Uterus (tissue), 4 donors: ENCODE measurements at places on chromosomes 1 and 21. TPM values are rescaled to one million over a fixed set of nuclear protein-coding genes. Genes with fewer than 3 reads are reported as not detected.

DNA sequence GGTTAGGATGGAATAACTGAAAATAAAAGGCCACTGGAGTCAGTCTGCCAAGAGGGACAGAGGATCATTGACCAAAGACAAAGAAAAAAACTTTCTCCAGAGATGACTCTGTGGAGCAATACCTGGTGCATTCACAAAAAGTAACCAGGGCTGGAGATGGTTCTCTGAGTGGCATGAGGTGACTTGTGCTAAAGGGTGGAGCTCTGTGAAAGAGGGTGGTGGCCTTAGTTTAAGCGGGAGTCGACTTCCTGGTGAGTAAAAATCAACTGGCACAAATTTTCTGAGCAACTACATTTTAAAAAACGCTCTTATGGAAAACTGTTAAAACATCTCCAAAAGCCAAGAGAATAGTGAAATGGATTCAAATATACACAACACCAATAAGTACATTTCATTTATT, 10.0 kb downstream of the NHLH2 start:
- DNase-seq: no peak
- H3K36me3 ChIP-seq: no peaks in the 10 kb centered on the region
- H3K4me1 ChIP-seq: no peaks in the 10 kb centered on the region
- H3K27ac ChIP-seq: no peak overlapping the region
- H3K27me3 ChIP-seq: peaks cover 3% of the 10 kb centered on the region

- H3K27me3 ChIP-seq: no peaks in the 10 kb centered on the region
- H3K4me3 ChIP-seq: peak overlapping the region; percentile 1
- peaks cover 20% of the 10 kb centered on the region for H3K4me1 ChIP-seq
- H3K27ac ChIP-seq: peak overlapping the region; percentile 90
- DNase-seq: no peak
Observed at GRCh38 chr1:39270368-39270767, 65.9 kb downstream of the MACF1 start.

DNA sequence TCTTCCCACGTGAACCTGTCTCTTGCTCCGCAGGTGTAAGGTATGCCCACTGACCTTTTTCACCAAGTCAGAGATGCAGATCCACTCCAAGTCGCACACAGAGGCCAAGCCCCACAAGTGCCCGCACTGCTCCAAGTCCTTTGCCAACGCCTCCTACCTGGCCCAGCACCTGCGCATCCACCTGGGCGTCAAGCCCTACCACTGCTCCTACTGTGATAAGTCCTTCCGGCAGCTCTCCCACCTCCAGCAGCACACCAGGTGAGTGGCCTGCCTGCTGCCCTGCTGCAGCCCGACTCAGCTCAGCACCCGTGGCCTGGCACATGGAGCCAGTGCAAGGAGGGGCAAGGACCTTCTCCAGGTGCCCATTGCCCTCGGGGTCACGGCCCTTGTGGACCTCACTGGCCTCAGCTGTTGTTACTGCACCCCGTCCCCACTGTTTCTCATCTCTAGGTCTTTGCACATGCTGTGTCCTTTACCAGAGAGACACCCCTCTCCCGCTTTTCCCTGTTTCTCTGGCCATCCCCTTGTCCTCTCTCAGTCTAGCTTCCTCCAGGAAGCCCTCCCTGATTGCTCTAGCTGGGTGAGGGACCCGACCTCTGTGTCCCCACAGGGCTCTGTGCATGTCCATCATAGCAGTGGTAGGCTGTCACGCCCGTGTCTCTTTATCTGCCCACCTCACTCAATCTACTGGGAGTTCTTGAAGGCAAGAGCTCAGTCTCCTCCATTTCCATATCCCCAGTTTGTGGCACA, 25.4 kb downstream of the ZNF362 start:
- no peak overlapping the region for H3K27ac ChIP-seq
- no peaks in the 10 kb centered on the region for H3K36me3 ChIP-seq

DNA sequence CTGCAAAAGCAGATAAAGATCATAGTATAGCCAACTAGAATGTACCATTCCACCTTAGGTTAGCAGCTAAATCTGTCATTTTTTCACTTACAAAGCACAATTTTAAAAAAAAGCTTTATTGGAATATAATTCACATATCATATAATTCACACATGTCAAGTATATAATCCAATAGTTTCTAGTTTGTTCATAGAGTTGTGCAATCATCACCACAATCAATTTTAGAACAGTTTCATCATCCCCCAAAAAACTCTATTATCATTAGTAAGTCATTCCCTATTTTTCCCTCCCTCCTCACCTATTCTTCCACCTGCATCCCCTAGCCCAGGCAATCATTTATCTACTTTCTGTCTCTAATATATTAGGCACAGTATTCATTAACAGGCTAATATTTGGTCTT, 32.0 kb upstream of the INSL5 start:
- H3K4me1 ChIP-seq: no peaks in the 10 kb centered on the region
- no peaks in the 10 kb centered on the region for H3K36me3 ChIP-seq
- no peak overlapping the region for H3K27ac ChIP-seq
- H3K4me3 ChIP-seq: no peak overlapping the region

DNA sequence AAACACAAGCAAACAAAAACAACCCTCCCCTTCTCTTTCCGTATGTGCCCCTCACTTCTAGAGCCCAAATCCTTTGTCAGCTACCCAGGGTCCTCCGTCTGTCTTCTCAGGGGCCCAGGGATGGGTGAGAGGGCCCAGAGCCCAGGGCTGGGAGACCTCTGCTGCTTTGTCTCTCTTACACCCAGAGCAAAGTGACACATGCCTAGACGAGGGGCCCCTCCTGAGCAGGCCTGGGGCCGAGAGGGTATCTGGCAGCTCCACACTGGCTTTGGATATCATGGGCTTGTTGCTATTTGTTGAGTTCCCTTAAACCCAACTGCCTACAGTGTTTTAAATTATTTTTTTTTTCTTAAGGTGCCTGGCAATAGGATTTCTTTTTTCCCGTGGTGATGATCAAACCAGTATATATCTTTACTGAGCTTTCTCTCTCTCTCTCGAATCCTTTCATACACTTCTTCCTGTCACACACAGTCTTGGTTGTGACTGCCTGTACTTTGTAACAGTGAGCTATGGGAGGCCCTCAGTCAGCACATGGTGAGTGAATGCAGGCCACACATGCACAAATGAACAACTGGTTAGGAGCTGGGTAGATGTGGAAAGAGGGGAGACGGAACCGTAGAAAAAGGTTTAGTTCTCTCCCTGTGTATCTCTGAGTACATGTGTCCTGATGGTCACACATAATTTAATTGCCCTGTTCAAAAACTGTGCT, 14.5 kb downstream of the RASSF5 start:
- no peaks in the 10 kb centered on the region for H3K27me3 ChIP-seq
- no peak for DNase-seq
- H3K4me3 ChIP-seq: no peak overlapping the region
- H3K27ac ChIP-seq: no peak overlapping the region
- H3K4me1 ChIP-seq: no peaks in the 10 kb centered on the region

GRCh38 chr1:218991089-218991488, 182.6 kb upstream of the LYPLAL1 start:
- no peak overlapping the region for H3K27ac ChIP-seq
- H3K4me1 ChIP-seq: no peaks in the 10 kb centered on the region

Gene BTF3L4
- 53.9 TPM for total RNA-seq

Gene TMEM52
- total RNA-seq: 1.7 TPM

Gene LMX1A
- total RNA-seq: 0.41 TPM

Gene KCNQ4
- total RNA-seq: 7.4 TPM

Gene SPSB1
- 22.3 TPM for total RNA-seq
